ENCODE measurements at places on chromosomes 2 and 18.
A peak's percentile ranks its signal among the peaks of the same experiment; 100 is the strongest.

- DNase-seq = no peak
These were observed 64.8 kb upstream of the GALNT5 start for GRCh38 chr2:157192445-157193423.

DNA sequence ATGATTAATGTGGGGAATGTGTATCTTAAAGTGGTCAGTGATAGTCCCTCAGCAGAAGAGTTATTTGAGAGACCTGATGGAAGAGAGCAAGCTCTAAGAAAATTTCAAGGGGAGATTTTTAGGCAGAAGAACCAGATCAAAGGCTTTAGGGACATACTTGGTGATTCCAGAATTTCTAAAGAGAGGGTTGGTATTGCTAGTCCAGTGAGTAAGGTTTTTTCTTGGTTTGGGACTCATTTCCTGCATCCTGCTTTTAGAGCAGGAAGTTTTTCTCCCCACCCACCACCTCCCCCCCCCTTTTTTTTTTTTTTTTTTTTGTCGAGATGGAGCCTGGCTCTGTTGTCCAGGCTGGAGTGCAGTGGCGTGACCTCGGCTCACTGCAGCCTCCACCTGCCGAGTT lies 42.7 kb upstream of the DYSF start:
- no peak for DNase-seq

DNA sequence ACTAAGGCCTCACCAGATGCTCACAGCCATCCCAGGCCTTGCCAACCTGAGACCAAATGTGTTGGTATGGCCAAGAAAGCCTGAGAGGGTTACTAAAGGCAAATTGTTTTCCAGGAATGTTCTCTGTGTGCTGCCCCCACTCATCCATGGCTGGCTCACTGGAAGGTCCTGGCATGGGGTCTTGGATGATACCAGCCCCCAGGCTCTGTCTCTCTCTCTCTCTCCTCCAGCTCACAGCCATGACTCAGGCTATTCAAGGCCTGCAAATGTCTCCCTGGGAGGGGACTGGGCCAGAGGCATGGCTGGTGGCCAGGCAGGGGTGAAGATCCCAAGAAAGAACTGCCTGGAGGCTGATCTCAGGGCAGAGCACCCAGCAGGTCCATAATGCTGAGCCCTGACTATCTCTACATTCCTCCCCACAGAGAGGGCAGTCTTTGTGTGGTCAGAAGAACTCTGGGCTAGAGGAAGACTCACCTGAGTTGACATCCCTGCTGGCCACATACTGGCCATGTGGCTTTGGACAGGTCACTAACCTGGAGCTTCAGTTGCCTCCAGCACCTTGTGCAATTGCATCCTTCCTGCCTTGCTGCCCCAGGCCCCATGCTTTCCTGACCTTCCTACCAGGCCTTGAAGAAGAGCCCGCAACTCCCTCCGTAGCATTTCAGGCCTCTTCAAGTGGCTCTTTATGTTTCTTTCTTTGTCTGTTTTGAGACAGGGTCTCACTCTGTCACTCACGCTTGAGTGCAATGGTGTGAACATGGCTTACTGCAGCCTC lies 150.4 kb downstream of the ZFP36L2 start:
- no peak for DNase-seq

- DNase-seq = no peak
These were observed 44.5 kb downstream of the COL3A1 start for GRCh38 chr2:189018631-189019030.

- DNase-seq = no peak
These were observed 121.2 kb downstream of the TCF4 start for GRCh38 chr18:55466789-55467188.

DNA sequence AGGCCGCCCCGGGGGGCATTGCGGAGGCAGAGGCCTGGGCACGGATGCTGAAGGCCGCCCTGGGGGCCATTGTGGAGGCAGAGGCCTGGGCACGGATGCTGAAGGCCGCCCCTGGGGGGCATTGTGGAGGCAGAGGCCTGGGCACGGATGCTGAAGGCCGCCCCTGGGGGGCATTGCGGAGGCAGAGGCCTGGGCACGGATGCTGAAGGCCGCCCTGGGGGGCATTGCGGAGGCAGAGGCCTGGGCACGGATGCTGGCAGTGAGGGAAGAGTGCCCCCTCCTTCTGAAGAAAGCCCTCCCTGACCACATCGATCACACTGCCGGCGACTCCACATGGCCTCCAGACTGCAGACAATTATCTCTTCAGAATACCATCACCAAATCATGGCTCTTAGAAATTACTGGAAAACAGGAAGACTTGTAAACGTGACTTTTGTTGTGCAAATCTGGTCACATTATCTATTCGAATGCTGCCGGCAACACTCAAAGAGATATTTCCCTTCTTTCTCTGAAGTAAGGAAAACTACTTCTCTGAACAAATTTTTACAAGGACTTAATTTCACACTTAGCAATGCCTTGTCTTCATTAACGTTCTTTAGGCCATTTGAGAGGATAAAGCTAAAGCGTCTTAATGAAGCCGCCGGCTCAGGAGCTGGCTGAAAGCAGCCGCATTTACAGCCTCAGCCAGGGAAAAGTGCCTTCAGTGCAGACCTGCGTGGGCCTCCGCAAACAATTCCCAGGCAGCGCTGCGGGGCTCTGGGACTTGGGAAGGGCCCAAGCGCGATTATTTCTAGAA lies 18.1 kb upstream of the SNTG2 start:
- DNase-seq = no peak

DNA sequence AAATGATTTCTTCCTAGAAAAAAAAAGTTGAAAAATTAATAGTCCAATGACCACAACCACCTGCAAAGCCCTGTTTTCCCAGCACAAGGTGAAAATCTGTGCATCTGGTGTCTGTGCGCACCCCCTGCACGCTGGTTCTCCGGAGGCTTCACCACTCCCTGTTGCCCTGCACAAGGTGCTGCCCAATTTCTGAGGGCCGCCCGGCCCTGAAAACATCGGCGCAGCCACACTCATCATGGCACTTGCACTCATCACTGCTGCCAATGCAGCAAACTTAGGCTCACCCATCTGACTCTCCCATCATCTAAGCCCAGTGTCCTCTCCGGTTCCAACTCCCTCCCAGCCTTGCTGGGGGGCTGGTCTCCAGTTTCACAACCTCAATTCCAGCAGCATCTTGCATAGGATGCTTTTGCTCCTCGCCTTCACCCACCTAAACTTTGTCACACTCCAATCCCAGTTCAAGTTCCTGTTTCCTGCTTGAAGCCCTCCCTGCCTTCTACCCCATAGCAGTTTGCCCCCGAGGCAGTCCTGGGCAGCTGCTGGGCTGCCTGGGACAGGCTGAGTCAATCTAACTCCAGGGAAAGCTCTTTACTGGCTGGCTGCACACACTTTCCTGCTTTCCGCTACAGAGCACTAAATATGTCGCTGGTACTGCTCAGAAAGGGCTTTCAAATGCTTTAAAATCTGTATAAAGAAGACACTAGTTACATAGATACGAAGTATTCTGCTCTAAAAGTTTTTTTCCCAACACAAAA lies 522.5 kb upstream of the ID2 start:
- DNase-seq = no peak

DNA sequence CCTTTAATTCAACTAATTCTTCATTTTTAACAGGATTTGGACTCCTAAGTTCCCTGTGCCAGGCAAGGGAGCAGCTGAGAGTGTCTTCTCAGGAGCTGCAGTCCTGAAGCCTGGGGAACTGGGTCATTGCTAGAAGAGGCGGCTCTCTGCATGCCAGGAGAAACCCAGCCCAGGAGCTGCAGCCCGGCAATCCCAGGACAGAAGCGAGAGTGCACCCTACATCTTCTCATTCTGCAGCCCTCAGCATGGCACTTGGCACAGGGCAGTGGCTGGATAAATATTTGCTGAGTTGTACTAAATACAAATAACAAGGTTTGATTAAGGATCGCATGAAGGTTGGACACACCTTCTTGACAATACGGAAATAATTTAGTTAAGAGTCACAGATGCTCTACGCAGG lies 244.9 kb upstream of the PXDN start:
- DNase-seq = no peak

- no peak for DNase-seq
These were observed 687.6 kb upstream of the HS6ST1 start for GRCh38 chr2:129006135-129006886.

DNA sequence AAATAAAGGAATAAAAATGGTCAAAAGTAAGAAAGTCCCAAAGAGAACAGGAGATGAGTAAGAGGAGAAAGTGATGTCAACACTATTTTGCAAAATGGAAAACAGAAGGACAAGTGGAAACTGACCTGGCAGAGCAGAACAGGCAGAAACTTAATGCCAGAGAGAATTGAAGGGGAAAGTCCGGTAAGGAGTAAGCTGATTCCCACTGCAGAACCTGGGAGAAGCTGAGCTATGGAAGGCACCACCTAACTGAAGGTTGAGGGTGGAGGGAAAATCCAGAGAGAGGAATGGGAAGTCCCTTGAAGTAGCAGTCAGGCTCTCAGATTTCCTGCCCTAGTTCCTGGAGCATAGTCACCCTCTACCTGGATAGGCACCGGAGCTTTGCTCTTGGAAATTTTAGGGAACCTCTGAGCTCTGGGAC lies 59.8 kb downstream of the MOGAT1 start:
- DNase-seq = no peak

GRCh38 chr2:217616936-217617335 lies 385.9 kb downstream of the TNS1 start:
- DNase-seq = no peak

GRCh38 chr2:203533676-203534591 lies 1.2 kb downstream of the RAPH1 start:
- DNase-seq = no peak

GRCh38 chr2:162343824-162344616 lies at the start of gene GCA:
Gene GCA, plus strand, starts transcription at chr2:162344132. Its CDS starts 117 bp downstream, at chr2:162344249.
- peak; percentile 98 for DNase-seq

GRCh38 chr2:85772841-85773491 lies 19.2 kb downstream of the ATOH8 start:
- no peak for DNase-seq

DNA sequence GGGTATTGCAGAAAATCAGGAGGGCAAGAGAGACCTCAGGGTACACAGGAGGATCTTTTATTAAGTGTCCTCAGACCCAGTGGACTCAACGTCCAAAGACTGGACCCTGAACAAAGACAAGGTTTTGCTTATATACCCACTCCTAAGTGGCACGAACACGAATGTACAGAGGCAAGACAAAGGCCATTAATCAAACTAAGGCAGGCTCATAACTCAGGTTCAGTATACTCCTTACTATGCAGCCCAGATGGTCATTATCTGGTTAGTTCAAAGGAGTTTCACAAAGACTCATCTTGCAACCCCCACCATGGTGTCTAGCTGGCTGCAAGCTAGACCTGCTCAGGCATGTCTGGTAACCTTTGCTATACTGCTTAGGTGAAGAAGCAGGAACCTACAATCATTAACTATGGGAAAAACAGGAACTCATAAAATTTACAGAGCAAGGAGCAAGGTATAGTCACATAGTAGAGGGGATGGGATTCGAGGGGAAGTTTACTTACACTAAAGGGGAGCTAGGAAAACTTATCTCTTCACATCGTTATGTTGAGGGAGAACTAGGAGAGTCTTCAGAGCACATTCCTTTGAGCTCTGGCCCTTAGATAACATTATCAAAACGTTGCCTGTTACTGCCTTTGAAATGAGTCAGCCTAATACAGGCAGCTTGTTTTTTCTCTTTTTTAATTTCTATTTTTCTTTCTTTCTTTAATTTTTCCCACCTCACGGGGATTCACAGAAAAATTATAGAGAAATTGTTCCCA lies 33.9 kb downstream of the SLC4A3 start:
- no peak for DNase-seq

DNA sequence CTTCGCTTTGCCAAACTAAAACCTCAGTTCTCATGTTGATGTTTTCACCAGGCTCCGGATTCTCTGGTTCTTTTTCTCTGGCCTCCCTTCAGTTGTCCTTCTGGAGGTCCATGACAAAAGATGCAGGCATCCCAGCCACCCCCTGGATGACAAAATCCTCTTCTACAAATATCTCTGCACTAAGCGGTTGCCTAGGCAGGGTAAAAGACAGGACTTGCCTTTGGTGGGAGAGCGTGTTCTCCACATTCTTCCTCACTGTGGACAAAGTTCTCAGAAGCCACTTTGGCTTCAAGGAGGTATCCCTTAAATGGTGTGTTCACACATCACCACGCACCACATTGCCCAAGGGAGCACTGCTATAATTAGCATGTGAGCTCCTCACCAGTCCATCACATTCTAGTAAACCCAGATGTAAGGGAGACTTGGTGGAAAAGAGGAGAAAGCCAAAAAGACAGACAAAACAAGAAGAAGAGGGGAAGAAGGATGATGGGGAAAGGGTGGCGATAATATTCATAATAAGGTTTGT lies 23.6 kb upstream of the MRPL33 start:
- DNase-seq = no peak

DNA sequence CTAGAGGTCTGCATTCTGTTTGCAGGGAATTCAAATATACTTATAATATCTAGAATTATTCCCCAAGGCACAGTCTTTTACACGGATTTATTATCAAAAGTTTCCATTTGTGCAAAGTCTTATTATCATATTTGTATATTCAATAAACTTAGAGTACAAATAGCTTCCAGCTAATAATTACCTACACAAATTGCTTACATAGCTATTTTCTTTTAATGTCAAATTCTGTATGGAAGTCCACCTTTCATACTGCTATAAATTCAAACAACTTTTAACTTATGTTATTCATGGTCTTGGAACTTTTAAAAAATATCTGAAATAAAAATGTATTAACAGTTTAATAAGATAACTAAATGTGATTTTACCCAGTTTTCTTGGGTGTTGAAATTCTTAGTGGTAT lies 13.1 kb downstream of the CHST9 start:
- DNase-seq = no peak

- no peak for DNase-seq
These were observed 108.9 kb upstream of the ITGA4 start for GRCh38 chr2:181348107-181348837.

GRCh38 chr2:222280795-222281194 lies 18.0 kb downstream of the PAX3 start:
- no peak for DNase-seq

DNA sequence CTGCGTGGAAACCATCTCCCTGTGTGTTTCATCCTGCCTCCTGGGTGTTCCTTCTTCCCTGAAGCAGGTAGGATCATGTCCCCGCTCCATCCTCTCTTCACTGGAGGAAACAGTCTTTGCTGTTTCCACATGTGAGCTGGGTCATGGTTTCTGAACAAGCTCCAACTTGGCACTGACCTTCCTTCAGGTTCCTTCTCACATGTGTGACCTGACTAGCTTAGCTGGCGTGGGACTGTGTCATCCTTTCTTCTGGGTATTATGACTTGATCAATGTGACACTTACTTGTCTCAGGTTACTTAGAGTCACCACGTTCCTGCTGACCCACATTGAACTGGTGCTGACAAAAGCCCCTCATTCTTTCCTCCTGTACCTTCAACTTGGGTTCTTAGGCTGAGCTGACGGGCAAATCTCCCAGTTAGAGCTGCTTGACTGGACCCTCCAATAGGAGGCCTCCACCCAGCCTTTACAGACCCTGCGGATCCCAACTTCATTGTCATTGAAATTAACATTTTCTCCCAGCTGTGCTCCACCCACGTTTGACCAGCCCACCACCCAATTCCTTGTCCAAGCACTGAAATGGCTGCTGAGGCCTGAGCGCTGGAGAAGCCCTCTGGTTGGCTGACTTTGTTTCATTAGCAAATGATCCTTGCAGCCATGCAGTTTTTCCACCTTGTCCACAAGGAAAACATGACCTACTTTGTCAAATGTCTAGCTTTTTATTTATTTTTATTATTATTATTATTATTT lies 128.1 kb downstream of the DDX1 start:
- DNase-seq = no peak

- no peak for DNase-seq
These were observed 373.9 kb downstream of the DSEL start for GRCh38 chr18:67142604-67143003.
